CD4-positive, alpha-beta T cell (primary cell): ENCODE measurements at places on chromosomes 2 and 18. TPM values are rescaled to one million over a fixed set of nuclear protein-coding genes. Genes with fewer than 3 reads are reported as not detected.

- H3K27ac ChIP-seq = no peak overlapping the region
- H3K4me3 ChIP-seq = no peak overlapping the region
- no peak for DNase-seq
- H3K27me3 ChIP-seq = no peaks in the 10 kb centered on the region
Observed at GRCh38 chr18:62396381-62396780, 71.3 kb downstream of the TNFRSF11A start.

DNA sequence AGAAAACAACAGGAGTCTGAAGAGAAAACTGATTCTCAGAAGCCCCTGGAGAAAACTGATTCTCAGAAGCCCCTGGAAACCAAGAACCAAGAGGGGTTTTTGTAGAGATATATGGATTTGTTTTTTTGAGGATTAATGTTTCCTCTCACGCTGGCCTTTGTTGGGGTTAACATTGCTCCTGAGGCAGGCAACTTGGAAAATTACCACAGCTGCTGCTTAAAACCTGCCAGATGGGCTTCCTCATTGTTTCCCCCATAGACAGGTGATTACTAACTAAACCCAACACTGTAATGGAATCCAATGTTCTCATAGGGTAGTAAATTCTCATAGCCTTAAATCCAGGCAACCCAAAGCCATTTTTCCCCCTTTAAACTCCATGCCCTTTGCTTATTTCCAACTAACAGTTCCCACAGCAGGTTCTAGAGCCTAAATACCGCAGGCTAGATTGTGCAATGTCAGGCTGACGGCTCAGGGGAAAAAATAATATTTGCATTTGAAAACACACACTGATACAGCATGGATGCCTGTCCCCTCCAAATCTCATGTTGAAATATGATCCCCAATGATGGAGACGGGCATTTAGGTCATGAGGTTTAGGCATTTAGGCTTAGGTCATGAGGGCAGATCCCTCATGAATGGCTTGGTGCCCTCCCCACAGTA is 272.3 kb upstream of the PKDCC start:
- no peak for DNase-seq
- H3K4me3 ChIP-seq = no peak overlapping the region
- no peaks in the 10 kb centered on the region for H3K36me3 ChIP-seq
- H3K27me3 ChIP-seq = peaks cover 4% of the 10 kb centered on the region
- no peak overlapping the region for H3K27ac ChIP-seq

- H3K4me1 ChIP-seq = no peaks in the 10 kb centered on the region
- DNase-seq = no peak
- no peaks in the 10 kb centered on the region for H3K36me3 ChIP-seq
- H3K27me3 ChIP-seq = peaks cover 2% of the 10 kb centered on the region
Observed at GRCh38 chr2:36753706-36754221, 57.3 kb downstream of the VIT start.

GRCh38 chr2:231708773-231709635 is 679 bp downstream of the PTMA start:
- peaks cover 55% of the 10 kb centered on the region for H3K4me1 ChIP-seq
- H3K27me3 ChIP-seq = no peaks in the 10 kb centered on the region
- DNase-seq = peak; percentile 41
- H3K27ac ChIP-seq = peak overlapping the region; percentile 80
- peaks cover 25% of the 10 kb centered on the region for H3K36me3 ChIP-seq

GRCh38 chr2:197938555-197938954 is 134.2 kb downstream of the PLCL1 start:
- H3K27ac ChIP-seq = no peak overlapping the region
- no peaks in the 10 kb centered on the region for H3K36me3 ChIP-seq
- H3K4me3 ChIP-seq = no peak overlapping the region
- DNase-seq = no peak
- no peaks in the 10 kb centered on the region for H3K4me1 ChIP-seq

DNA sequence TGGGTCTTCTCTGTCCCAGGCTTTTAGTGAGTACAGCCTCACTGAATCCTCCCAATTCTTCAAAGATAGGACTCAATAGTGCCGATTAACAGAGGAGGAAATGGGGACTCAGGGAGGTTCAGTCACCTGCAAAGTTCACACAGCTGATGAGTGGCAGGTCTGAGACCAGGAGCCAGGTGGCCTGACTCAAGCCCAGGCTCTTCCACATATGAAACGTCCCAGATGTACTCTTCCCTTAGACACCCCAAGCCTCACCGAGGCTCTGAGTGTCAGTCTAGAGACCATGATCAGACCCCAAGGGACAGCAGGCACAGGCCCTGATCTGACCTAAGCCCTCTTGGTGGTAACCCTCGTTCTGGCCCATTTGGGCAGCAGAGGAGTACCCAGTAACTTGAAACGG is 115.2 kb downstream of the INHBB start:
- H3K36me3 ChIP-seq = no peaks in the 10 kb centered on the region
- H3K4me3 ChIP-seq = no peak overlapping the region
- no peaks in the 10 kb centered on the region for H3K4me1 ChIP-seq
- DNase-seq = no peak
- H3K27ac ChIP-seq = no peak overlapping the region

DNA sequence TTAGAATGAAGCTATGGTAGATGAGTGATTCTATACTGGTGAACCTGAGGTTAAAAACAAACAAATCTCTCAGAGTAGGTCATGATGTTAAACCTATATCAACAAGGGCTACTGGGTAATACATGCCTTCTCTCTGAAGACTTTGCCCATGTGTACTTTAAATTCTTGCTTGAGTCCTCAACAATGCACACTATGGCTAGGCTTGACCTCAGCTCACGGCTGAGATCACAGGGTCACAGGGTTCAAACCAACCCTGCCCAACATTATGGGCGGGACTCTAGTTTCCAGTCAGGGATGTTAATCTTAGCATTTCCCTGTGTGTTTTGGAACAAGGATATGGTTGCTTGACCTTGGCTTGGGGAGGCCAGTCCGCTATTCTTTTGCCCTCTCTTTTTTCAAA is 7.7 kb downstream of the CD28 start:
- H3K36me3 ChIP-seq = peaks cover 64% of the 10 kb centered on the region
- no peaks in the 10 kb centered on the region for H3K27me3 ChIP-seq
- DNase-seq = no peak
- H3K4me1 ChIP-seq = peaks cover 64% of the 10 kb centered on the region

DNA sequence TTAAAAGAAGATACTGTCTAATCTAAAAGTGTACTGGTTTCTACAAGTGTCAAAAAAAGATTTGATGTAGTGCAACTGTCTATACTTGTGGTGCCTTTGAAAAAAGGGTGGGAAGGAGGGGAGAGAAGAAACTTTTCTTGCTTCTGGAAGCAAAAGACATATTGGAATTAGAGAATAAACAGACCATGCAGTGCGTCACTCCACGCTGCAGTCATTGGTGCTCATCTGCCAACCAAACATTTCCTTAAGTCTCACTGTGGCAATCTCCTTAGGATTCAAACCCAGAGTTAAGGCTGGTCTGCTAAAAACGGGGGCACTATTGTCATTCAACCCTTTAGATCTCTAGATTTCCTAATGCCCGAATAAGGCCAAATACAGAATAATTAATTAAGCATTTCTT is 50.9 kb downstream of the PELI1 start:
- H3K4me1 ChIP-seq = no peaks in the 10 kb centered on the region
- H3K27ac ChIP-seq = no peak overlapping the region
- no peak overlapping the region for H3K4me3 ChIP-seq
- no peak for DNase-seq
- peaks cover 52% of the 10 kb centered on the region for H3K36me3 ChIP-seq
- H3K27me3 ChIP-seq = no peaks in the 10 kb centered on the region

- DNase-seq = peak; percentile 22
- no peaks in the 10 kb centered on the region for H3K4me1 ChIP-seq
- H3K4me3 ChIP-seq = no peak overlapping the region
- no peak overlapping the region for H3K27ac ChIP-seq
Observed at GRCh38 chr2:209208211-209208610, 215.6 kb upstream of the MAP2 start.

GRCh38 chr2:216855079-216855478 is 4.8 kb downstream of the TNP1 start:
- H3K4me3 ChIP-seq = no peak overlapping the region
- H3K27me3 ChIP-seq = no peaks in the 10 kb centered on the region
- no peaks in the 10 kb centered on the region for H3K36me3 ChIP-seq
- peaks cover 1% of the 10 kb centered on the region for H3K4me1 ChIP-seq
- no peak for DNase-seq

- no peak overlapping the region for H3K27ac ChIP-seq
- peaks cover 12% of the 10 kb centered on the region for H3K27me3 ChIP-seq
- no peak overlapping the region for H3K4me3 ChIP-seq
- no peaks in the 10 kb centered on the region for H3K36me3 ChIP-seq
- H3K4me1 ChIP-seq = peaks cover 3% of the 10 kb centered on the region
- peak; percentile 59 for DNase-seq
Observed at GRCh38 chr2:98385050-98385699, 38.9 kb downstream of the CNGA3 start.

Gene GREB1L
- not detected for total RNA-seq

Gene DNAH7
- not detected for total RNA-seq

Gene SATB2
- not detected for total RNA-seq

Gene LCT
- not detected for total RNA-seq

Gene ANKRD62
- not detected for total RNA-seq

Gene ATOH8
- total RNA-seq = not detected

Gene SRSF7
- total RNA-seq = 550 TPM

Gene RNF152
- 0.60 TPM for total RNA-seq
